ENCODE measurements at places on chromosomes 6 and 20. TPM values are rescaled to one million over a fixed set of nuclear protein-coding genes. Genes with fewer than 3 reads are reported as not detected.

The FAM110A gene
- total RNA-seq = 5.7 TPM

The SPDEF gene
- total RNA-seq = 0.22 TPM

DNA sequence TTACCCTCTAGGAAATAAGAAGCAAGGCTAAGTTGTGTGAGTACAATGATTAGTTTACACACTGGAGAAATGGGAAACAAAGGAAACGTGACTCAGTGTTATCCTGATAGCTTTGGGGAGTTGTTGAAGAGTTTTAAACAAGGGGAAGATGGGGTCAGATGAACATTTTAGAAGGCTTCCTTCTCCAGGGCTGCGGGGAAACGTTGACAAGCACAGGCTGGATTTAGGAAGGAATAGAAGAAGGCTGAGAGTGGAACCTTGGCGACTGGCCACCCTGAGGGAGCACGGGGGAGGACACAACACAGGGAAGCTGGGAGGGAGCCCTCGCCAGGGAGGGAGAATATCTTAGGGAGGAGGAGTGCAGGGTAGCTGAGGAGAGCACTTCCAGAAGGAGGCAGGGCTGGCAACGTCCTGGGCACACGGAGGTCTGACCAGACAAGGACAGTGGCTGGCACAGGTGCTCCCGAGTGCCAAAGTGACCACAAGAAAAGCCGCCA, 134.7 kb downstream of the AIG1 start:
- DNase-seq = no peak

GRCh38 chr20:54742193-54742592, 266.8 kb downstream of the DOK5 start:
- no peak for DNase-seq

- DNase-seq = no peak
Observed at GRCh38 chr6:109772883-109773431, 81.9 kb downstream of the FIG4 start.

The TREML1 gene
- not detected for total RNA-seq

The PARD6B gene
- total RNA-seq = 4.4 TPM

DNA sequence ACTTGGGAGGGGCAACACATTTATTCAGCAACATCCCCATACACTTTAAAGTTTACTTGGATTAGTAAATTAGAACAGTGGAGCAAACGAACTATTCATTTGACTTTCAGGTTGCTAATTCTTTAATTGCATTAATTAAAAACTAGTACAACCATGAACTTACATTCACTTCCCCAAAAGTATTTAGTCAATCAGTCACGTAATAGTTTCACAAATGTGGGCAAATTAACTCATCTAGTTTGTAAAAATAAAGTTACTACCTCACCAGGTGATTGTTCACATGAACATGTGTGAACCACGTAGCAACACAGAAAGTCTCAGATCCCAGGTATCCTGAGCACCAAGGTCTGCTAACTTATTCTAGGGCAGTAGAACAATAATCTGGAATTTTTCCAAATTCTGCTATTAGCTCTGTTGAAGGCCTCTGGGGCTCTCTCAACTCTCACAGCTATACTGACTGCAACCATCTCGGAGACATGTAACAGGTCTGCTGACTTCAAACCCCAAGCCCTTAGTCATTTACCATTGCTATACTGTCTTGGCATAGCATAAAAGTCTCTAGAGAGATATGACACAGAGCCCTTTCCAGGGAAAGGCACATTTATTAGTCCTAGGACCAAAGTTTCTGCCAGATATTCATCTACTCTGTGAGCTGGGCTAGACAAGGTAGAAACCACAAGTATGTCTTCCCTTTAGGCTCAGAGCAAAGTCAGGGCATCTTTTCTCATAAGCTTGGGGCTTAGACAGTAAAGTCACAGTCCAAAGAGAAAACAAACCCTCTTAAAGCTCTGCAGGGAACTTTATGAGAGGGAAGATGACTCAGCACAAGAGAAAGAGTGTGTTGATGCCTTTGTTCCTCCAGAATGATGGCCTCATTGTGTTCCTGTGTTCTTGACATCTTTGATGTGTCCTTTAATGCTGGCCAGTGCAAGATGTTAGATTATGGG, 50.9 kb upstream of the CCDC28A start:
- DNase-seq = no peak

GRCh38 chr6:14638906-14639761, 521.6 kb downstream of the CD83 start:
- peak; percentile 61 for DNase-seq

GRCh38 chr6:108009894-108010293, 51.9 kb upstream of the SEC63 start:
- no peak for DNase-seq

GRCh38 chr6:159092631-159093030, 47.8 kb upstream of the TAGAP start:
- no peak for DNase-seq

DNA sequence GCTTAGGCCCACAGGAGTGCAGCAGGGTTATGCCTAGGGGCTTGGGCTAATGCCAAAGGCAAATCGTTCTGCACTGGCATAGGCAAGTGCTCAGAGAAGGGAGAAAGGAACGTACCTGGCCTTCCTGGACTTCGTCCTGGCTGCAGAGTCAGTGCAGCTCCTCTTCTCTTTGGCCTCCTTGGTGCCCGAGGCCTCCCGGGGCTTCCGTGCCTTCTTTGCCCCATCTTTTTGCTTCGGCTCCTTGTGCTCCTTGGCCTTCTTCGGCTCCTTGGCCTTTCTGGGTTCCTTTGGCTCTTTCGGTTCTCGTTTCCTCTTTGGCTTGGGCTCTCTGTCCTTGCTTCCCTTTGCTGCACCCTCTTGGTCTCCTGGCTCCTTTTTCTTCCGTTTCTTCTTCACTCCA, 85.2 kb downstream of the CHD6 start:
- no peak for DNase-seq

DNA sequence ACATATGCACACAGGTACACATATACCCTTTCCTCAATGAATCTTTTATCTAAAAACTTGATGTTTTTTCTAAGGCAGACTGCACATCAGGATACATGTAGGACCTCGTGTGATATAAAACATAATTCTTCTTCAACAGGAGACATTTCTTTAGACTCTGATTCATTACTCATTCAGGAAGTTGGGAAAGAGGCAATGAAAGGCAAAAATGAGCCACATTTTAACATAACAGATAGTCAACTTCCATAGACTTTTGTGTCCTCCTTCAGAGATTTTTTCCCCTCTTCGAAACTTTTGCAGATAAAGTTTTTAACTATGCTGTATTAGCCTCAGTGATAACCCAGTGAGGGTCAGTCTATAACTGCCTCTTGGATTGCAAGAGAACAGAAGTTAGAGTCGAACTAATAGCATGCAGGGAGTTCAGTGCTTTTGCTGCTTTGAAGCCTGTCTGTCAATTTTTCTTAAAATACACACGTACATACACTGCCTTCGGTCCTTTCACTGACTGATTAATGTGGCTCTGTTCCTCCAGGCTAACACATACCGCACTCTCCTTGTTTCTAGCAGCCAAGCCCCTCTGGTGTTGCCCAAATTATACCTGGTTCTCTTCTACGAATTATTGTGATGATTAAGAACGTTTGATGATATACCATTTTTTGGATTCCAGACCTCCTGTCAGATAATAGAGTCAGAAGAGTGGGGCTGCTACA, 562.5 kb upstream of the MAP3K7 start:
- no peak for DNase-seq

The VWA7 gene
- 7.5 TPM for total RNA-seq

The TNF gene
- total RNA-seq = not detected

The PRND gene
- not detected for total RNA-seq
